ENCODE measurements at places on chromosomes 7 and 10.

GRCh38 chr7:2203766-2204300 lies 28.9 kb downstream of the MAD1L1 start:
- DNase-seq = no peak

- DNase-seq = no peak
Observed at GRCh38 chr10:60006062-60006461, 99.7 kb upstream of the CCDC6 start.

GRCh38 chr10:78533098-78533497 lies 499.4 kb downstream of the RPS24 start:
- DNase-seq = no peak

DNA sequence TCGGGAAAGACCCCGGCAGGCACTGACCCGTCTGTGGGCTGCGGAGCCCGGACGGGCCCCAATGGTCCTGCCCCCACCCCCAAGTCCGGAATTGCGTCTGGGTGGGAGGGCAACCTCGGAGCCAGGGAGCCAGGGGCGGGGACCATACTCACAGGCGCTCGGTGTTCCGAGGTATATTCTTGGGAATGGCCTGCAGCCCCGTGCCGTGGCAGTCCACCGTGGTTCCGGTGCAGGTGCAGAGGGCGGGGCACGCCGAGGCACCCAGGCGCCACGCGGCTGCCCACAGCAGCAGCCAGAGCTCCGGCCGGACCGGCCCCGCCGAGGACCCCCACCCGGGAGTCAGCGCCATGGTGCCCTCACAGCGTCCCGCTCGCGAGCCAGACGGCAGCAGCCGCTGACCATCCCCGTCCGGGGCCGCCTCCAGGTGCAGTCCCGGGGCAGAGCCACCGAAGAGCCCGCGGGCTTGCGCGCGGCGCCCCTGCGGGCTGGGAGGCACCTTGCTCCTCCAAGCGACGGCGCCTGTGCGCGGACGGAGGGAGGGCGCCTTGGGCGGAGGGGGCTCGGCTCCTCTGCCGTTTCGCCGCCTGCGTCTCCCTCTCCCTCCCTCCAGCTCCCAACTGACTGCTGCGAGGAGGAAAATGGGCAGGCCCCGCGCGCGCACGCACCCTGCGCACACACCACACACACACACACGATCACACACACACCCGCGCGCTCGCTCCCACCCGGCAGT lies at the start of gene SLIT1:
SLIT1 (minus strand) TSS at position 634 of the 733 bp plus-strand sequence; CDS start at position 349, 285 bp downstream.
- DNase-seq = no peak

GRCh38 chr7:12504149-12504548 lies 66.4 kb upstream of the SCIN start:
- no peak for DNase-seq

Measured in GF-D8 (cell line).